ENCODE measurements at places on chromosomes 6 and 20.

DNA sequence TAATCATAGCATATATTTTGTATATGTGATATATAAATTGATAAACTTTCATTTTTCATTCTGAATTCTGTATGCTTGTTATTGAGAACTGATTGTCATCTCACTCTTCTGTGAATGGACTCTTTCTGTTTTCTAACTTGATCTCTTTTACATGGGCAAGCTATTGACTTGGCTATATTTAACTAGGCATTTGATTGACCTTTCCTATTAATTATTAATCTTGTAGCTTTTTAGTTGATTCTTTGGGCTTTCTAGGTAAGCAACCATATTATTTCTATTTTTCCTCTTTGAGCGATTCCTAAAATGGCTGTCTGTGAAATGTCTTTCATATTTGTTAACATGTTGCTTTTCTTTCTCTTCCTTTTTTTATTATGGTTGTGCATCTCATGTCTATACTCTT, 347.1 kb downstream of the CDKAL1 start:
- DNase-seq: no peak

GRCh38 chr6:133705066-133705465, 183.8 kb upstream of the TCF21 start:
- DNase-seq: no peak

DNA sequence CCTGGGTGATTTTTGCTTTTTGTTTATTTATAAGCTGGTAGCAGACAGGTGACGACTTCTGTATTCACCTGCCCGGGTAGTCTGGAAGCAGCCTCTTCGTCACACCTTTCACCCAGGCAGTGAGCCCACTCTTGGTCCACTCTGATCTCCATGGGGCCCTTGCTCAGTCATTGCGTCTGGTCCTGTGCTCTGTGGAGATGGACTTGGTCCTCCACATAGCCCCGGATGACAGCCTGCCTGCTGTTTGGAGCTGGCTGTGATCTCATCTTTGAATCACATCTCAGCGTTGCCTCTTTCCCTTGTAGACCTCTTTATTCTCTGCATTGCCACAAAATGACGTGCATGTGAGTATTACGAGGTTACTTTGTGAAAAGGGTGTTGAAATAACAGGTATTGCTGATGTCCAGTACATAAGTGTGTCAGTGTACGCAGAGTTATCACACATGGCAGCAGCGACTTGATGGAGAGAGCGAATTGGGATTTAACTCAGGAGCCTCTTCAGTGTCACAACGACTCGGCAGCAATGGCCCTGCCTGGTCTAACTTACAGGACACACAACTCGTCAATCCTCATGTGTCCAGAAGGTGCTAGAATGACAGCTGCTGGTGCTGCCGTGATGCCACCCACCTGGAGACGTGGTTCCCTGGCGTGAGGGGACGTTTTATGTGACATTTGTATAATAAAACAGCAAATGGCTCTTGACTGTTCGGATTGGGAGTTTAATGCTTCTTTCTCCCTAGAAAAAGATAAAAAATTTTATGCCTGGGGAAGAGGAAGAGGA, 24.2 kb upstream of the FRMD1 start:
- DNase-seq: no peak

- no peak for DNase-seq
Observed at GRCh38 chr6:123000244-123000770, 4.3 kb downstream of the CLVS2 start.

- no peak for DNase-seq
Observed at GRCh38 chr6:44053760-44054556, 73.3 kb downstream of the MRPL14 start.

- no peak for DNase-seq
Observed at GRCh38 chr6:71466362-71466761, 177.8 kb downstream of the OGFRL1 start.

- DNase-seq: no peak
Observed at GRCh38 chr6:36805096-36805797, 34.0 kb downstream of the CPNE5 start.

GRCh38 chr6:82801083-82801482, 264.6 kb downstream of the UBE3D start:
- DNase-seq: no peak

GRCh38 chr20:17878912-17879602, 89.5 kb downstream of the SNX5 start:
- no peak for DNase-seq

GRCh38 chr6:155895641-155896040, 440.0 kb upstream of the NOX3 start:
- no peak for DNase-seq

- peak; percentile 22 for DNase-seq
Observed at GRCh38 chr20:26208296-26209091, 511.8 kb upstream of the ZNF337 start.

- DNase-seq: no peak
Observed at GRCh38 chr6:150702675-150703074, 103.0 kb downstream of the PLEKHG1 start.

GRCh38 chr6:137805622-137806021, 61.4 kb upstream of the TNFAIP3 start:
- no peak for DNase-seq

DNA sequence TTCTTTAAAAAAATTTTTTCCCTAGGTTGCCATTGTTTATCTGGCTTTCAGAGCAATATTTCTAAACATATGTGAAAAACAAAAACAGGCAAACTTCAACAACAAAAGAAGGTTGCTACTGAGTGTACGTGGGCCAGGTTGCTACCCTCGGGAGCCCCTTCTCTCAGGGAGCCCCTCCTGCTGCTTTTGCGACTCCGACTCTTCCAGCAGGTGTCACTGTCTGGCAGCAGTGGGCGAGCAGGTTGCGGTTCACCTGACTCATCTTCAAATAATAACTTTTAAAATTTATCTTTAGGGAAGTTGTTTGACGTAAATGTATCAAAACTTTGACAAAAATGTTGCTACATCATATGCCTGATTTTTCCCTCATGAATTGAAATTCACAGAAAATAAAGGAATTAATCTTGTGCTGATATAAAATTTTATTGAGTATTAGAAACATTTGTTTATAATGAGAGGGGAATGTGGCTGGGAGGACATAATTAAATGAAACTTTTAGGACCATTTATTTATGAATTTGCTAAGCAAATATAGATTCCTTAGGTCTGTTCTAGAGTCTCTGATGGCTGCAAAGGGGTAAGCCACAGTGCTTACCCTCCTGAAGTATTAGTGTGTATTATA, 138.8 kb downstream of the HIVEP1 start:
- no peak for DNase-seq

DNA sequence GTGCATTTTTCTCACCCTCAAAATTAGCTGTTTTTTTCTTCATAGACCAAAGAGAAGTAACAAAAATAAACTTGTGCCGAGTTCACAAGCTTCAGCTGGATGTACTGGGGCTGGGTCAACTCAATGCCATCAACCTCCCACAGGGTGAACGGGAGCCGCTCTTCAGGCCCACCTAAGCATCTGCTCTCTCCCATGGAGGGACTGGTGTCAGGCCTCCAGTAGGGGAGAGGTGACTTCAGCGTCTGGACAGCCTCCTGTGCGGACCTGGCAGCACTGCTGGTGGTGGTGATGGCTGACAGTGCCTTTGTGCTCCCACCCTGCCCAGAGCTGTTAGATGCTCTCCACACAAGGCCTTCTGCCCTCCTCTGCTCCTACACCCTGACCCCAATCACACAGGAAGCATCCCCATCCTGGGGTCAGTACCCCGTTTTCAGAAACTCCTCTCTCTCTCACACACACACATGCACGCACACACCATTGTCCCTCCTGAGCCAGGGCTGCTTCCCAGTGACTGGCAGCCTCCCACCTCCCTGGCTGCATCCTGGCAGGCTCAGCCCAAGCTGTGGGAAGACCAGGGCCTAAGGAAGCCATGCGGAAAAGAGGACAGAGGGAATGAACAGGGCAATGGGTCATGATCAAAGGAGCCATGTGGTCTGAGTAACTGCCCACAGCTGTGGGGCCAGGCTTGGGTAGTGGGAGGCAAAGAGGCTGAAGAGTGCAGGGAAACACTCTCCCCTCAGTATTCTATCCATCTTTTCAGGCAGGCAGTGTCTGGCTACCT, 17.7 kb downstream of the CST8 start:
- DNase-seq: no peak

- DNase-seq: no peak
Observed at GRCh38 chr6:28263922-28264321, 3.0 kb upstream of the ZSCAN26 start.

DNA sequence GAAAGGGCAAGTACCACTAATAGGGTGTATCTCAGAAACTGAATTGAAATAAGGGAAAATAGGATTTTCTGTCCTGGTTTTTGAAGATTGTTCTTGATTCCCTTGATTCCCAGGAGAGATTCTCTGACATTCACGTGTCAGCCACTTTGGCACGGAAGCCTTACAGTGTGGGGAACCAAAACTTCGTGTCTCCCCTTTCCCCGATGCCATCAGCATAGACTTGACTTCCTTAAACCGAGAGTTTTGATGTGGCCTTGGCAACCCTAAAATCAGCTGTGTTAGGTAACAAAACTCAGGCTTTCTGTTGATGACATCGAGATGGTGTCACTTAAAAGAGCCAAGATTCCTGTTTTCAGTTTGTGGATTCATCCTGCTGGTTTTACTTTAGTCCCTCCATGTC, 7.5 kb downstream of the HMGN4 start:
- no peak for DNase-seq

DNA sequence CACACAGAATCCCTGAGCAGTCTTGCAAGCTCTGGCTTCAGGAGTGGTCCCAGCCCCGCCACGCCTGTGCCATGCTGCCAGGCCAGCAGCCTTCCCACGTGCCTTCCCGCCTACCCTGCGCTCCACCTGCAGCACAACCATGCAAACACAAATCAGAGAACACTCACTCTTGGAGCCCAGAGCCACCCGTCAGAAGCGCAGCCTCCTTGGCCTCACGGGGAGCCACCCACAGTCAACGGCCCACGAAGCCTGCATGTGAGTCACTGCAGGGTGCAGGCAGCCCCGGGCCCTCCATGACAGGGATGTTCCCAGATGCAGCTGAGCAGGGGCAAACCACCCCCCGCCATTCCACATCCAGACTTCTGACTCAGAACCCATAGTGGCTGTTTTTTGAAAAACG, 217.0 kb downstream of the DLL1 start:
- no peak for DNase-seq

DNA sequence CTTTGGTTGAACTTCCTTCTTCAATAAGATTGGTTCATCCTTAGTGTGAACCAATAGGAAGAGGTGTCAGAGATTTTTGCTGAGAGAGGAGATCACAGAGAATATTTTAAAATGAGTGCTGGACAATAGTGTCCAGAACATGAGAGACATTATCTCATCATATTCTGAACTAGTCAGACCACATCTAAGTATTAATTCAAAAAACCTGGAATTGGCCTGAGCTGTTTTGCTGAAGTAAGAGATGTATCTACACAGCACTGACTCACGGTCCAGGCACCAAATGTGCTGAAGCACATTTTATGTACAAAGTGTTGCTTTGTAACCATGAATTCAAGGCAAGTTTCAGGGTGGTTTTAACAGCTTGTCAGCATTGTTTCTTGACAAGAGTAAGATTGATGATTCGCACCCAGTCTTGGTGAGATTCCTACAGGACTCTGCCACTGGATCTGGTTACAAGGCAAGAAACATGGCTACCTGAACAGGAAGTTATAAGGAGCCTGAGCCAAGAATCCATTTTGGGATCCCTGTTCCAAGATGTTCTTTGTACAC, 178.2 kb upstream of the HEY2 start:
- no peak for DNase-seq

- DNase-seq: no peak
Observed at GRCh38 chr6:1015825-1016224, 296.1 kb upstream of the FOXQ1 start.

DNA sequence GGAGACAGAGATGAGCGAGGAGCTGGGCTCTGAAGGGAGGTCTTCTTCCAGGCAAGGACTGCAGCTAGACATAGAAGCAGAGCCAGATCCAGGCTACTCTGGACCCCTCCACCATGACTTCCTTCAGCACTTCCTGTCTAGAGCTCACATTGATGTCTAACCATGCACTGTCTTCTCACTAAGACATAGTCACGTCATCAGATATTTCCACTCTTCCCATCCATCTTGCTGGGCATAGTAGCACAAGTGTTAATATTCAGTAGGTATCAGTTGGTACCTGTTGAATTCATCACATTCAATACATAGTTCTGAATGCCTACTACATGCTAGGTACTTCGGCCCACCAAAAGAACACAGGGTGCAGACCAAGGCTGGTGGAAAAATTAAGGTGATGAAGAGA, 2.9 kb downstream of the HLA-DMA start:
- no peak for DNase-seq

DNA sequence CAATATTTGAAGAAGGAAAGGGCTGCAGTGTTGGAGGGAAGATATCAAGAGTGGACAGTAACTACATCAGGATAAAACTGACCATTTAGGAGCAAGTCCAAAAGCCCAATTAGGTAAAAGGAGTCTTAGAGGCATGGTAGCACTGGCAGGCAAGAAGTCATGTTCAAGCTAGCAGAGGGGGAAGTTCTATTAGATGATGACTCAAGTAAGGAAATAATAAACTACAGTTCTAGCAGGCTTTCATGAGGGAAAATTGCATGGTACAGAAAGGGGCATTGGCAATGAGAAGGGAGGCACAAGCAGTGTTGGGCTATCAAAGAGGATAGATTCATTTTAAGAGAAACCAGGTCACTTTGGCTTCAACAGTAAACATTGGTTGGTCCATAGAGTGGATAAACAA, 156.1 kb upstream of the PTPRK start:
- DNase-seq: no peak

DNA sequence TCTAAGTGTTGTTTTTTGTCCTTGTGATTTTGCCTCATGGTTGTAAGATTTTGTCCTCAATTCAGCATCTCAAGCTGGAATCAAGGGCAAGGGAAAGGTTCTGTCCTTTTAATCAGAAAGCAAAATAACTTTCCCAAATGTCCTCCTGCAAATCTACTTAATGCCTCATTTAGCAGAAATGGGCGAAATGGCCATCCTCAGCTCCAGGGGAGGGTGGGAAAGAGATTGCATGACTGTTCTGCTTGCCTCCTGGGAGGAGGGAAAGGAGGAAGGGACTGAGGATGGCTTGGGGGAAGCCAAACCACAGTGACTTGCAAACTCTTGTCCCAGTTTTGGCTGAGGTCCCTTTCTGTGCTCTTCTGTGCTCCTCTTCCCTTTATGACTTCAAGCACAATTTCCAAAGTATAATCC, 43.4 kb downstream of the TNFAIP3 start:
- DNase-seq: no peak

- no peak for DNase-seq
Observed at GRCh38 chr6:137206577-137206976, 12.6 kb downstream of the IFNGR1 start.

DNA sequence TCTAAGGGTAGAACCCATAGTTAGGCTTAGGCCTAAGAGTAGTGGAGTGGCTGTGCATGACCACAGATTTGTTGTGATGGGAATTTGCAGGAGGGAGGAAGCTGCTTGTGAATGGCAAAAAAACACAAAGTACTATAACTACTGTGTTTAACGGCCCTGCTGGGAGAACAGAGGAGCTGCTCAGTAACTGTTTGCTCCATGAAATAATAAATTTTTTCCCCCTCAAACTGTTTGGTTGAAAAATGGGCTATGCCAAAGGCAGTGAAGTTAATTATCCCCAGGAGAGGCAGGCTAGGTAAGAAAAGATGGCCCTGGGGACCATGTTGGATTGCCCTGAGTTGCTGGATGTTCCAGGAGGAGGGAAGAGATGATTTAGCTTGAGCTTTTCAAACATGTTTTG, 256.5 kb upstream of the PRND start:
- DNase-seq: no peak
